Fibroblast of upper back skin (primary cell): ENCODE measurements at places on chromosomes 7 and 10.

DNA sequence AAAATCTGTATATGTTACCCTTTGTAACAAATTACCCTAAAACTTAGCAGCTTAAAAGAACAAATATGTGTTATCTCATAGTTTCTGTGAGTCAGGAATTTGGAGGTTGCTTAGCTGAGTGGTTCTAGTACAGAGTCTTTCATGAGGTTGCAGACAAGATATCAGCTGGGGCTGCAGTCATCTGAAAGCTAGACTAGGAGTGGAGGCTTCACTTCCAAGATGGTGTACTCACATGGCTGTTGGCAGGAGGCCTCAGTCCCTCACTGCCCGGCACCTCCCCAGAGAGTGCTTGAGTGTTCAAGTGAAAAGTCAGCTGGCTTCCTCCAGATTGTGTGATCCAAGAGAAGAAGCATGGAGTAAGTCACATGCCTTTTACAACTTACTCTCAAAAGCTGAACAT is 16.9 kb upstream of the GGCT start:
- peak; percentile 44 for DNase-seq

DNA sequence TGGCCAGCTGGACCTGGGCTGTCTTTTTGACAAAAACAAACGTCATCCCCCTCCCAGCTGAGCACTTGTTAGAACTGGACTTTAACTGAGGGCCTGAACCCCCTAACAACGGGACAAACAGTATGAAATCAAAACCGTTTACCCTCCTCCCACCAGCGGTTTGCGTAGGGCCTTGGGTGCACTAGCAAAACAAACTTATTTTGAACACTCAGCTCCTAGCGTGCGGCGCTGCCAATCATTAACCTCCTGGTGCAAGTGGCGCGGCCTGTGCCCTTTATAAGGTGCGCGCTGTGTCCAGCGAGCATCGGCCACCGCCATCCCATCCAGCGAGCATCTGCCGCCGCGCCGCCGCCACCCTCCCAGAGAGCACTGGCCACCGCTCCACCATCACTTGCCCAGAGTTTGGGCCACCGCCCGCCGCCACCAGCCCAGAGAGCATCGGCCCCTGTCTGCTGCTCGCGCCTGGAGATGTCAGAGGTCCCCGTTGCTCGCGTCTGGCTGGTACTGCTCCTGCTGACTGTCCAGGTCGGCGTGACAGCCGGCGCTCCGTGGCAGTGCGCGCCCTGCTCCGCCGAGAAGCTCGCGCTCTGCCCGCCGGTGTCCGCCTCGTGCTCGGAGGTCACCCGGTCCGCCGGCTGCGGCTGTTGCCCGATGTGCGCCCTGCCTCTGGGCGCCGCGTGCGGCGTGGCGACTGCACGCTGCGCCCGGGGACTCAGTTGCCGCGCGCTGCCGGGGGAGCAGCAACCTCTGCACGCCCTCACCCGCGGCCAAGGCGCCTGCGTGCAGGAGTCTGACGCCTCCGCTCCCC is at the start of gene IGFBP1:
TSS of gene IGFBP1 (plus strand) at position 304 of the 808 bp plus-strand sequence. CDS start at position 469, 165 bp downstream.
- DNase-seq: no peak

DNA sequence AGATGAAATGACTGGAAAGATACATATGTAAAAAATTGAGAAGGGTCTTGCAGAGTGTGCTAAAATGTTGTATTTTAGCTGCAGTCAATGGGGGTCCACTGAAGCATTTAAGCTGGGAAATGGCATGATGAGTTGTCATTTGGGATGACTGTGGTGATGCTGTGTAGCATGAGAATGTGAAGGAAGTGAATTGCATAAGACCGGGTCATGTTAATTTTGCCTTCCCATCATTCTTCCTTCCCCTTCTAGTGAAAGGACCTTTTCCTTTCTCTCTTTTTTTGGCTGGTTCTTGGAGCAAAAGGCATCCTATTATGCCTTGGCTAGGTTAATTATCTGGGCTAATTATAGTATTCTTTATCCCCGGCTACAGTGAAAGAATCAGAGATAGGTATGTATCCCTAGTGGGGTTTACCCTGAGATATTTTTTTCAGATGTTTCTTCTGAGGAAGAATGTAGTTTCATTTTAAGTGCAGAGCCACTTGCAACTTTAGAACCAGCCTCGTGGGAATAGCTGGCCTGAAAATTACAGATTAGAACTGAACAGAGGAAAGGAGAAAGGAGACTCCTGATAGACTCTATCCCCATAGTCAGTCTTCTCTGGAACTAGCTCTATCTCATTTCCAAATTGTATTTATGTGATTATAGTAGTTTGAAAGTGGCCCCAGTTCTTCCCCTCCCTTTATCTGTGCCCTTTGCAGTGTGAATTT is 93.6 kb downstream of the HGF start:
- no peak for DNase-seq

DNA sequence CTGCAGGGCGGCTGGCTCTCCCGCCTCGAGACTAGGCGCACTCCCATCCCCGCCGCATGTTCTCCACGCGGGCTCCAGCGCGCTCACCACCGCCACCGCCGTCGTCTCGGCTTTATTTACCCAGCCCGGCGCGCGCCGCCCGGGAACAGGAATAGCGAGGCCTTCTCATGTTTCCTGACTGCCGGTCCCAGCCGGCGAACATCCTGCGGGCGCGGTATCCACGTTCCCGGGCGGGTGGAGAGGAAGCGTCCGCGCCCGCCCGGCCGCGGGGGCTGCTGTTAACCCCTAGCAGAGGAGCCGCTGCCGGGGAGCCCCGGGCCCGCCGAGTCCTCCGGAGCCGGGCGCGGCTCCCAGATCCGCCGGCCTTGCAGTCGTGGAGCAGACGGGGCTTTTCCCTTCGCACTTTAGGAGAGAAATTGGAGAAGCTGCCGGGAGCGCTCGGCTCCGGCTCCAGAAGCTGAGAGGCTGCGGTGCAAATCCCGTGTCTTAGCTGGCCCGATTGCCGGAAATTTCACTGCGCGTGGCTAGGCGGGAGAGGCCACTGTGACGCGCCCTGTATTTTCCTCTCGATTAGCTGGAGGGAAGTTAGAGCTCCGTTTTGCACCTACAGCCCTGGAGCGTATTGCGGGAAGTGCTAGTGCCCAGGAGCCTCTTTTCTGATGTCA is at the start of gene MKX:
TSS of gene MKX (minus strand) at position 88 of the 665 bp plus-strand sequence. CDS start 2,404 bp downstream, outside the sequence.
- peak; percentile 49 for DNase-seq
